ENCODE measurements at places on chromosomes 3 and 15.

- DNase-seq, result no peak
Observed at GRCh38 chr3:120368172-120368571, 19.0 kb upstream of the LRRC58 start.

GRCh38 chr3:125219261-125219701 is 6.7 kb upstream of the SLC12A8 start:
- no peak for DNase-seq

DNA sequence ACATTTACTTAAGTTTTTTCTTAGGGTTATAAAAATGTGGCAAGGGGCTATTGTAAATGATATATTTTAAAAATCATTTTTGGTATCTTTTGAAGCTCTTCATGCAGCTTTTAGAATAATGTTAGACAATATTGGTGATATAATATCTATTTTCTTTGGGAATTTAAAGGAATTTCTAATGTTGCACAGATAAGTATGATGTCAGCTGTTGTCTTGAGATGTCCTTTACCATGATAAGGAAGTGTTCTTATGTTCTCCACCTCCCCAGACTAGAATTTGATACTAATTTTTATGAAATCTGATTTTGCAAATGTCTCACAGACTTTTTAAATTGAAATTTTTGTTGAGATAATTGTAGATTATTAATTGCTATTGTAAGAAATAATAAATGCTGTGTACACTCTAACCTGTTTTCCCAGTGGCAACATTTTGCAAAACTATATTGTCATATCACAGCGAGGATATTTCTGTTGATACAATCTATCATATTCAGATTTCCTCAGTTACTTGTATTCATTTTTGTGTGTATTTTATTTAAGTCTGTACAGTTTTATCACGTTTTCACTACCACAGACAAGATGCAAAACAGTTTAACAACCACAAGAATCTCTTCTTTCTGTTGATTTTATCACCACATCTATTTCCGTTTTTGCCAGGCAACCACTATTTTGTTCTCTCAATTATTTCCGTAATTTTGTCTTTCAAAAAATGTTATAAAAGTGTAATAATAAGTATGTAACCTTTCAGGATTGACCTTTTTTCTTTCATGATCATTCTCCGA is 55.4 kb downstream of the SPRED1 start:
- DNase-seq, result no peak

DNA sequence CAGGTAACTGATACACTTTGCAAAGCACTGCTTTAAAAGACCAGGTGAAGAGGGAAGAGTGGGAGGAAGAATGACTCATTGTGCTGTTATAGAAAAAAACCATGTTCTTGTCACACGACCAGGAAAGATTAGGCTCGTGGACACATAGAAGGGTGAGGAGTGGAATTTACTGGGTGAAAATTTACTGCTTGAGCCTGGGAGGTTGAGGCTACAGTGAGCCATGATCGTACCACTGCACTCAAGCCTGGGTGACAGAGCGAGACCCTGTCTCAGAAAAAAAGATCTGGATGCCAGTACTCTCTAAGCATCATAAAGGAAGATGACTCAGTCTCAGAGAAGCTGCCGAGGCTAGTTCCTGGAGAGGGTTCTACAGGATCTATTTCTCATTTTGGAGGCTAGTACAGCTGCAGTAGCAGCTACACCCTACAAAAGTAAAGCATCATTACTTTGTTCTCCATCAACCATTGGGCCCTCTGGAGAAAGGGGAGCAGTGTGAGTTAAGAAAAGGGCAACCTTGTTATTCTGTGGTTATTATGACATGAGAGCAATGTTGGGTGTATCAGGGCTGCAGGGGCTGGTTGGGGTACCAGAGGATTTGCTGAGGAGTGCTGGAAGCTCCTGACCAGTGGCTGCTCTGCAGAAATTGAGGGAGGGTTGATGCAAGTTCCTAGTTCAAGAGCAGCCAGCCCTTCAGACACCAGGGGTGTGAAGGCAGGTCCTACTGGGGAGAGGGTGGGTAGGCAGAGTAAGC is 75.4 kb downstream of the CMTM8 start:
- DNase-seq, result no peak

- no peak for DNase-seq
Observed at GRCh38 chr3:117054556-117054955, 345.0 kb downstream of the TUSC7 start.

- no peak for DNase-seq
Observed at GRCh38 chr3:36494461-36495109, 114.3 kb downstream of the STAC start.

GRCh38 chr3:170585937-170586310 is at the start of gene SLC7A14:
SLC7A14 (minus strand) TSS chr3:170586075; CDS start chr3:170526936, 59,139 bp downstream.
- no peak for DNase-seq

- no peak for DNase-seq
Observed at GRCh38 chr3:152400887-152401286, 132.2 kb downstream of the MBNL1 start.

DNA sequence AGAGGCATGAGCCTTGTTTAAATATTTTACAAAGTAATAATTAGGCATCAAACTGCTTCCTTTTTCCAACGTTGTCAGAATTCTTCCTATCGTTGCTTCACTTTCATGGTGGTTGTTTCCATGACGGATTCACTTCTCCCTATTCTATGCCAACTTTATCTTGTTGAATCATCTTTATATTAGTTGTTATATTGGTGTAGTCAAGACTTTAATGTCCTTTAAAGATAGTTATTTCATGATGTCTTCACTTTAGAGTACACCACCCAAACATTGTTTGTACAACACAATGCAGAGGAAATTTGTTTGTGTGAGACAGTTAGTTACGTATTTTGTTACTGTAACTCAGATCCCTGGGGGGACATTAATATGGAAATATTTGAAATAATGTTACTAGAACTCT is 61.9 kb downstream of the CRYBG3 start:
- DNase-seq, result no peak

DNA sequence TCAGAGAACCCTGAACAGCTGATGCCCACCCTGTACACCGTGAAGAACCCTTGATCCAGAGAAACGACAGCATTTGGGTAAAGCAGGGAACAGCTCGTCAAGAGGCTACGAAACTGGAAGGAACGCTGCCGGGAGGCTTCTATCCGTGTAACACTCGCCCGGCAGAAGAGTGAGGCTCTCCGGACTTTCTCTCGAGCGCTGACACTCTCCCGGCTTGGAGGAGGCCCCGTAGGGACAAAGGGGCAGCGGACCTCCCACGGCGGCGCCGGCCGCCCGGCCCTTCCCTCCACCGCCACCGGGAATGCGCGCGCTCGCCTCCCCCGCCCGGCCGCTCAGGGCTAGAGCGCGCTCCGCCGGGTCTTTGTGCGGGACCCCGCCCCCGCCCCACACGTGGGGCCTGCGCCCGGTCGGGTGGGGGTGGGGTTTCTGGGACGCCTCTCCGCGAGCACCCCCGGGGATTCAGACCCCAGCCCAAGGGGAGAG is 1.7 kb downstream of the HYAL2 start:
- no peak for DNase-seq

DNA sequence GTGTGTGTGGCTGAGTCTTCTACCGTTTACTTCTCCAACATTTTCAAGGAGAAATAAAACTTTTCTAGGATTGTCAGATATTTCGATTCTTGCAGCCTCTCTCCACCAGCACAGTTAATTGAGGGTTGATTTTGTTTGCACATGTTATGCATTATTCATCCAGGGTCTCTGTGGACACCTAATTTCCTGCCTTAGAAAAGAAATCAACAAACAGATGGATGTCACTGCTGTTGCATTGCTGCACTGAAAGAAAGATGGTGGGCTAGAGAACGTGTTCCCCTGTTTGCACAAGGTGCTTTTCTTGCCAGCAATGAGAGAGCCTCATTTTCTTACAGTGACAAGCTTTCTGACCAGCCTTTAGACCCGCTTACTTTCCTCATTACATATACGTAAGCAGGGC is 150.0 kb downstream of the CLSTN2 start:
- DNase-seq, result no peak

DNA sequence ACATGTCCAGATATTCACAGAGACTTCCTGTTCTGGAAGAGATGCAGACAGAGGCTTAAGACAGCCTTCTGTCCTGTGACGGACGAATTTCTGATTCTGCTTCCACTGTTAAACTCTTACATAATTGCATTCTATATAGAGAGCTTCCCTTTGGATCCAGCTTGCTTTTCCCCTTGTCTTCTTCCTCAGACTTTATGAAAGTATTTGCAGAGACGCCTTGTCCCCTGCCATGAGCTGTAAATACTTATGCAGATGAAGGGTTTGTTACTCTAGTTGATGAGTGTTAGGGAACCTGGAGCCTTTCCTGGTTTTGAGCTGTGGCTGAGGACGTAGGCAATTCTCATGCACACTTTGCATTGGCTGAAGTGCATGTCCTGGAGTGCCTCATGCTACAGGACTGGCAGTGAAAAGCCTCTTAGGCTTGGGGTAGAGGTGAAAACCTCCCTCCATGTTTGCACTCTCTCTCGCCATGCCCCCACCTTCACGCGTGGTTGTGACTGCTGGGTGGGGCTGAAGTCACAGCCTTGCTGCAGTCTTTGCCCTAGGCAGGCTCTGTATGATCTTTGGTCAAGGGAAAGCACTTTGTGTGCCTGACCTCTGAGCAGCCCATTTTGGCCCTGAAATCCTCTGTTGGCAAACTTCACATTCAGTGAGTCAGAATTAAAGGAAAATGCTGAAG is 286.6 kb downstream of the PTPRG start:
- no peak for DNase-seq

GRCh38 chr15:78662028-78662427 is 21.0 kb upstream of the CHRNB4 start:
- no peak for DNase-seq

GRCh38 chr3:167989066-167989465 is 106.7 kb downstream of the GOLIM4 start:
- no peak for DNase-seq

DNA sequence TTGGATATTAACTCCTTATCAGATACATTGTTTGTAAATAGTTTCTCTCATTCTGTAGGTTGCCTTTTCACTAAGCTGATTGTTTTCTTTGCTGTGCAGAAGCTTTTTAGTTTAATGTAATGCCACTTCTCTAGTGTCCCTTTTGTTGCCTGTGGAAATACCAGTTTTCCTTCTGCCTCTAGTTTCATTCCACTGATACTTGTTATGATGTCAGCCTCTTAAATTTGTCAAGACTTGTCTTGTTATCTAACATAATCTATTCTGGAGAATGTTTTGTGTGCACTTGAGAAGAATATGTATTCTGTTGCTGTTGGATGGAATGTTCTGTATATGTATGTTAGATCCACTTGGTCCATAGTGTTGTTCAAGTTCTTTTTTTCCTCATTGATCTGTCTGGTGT is 18.0 kb upstream of the CEP152 start:
- DNase-seq, result no peak

DNA sequence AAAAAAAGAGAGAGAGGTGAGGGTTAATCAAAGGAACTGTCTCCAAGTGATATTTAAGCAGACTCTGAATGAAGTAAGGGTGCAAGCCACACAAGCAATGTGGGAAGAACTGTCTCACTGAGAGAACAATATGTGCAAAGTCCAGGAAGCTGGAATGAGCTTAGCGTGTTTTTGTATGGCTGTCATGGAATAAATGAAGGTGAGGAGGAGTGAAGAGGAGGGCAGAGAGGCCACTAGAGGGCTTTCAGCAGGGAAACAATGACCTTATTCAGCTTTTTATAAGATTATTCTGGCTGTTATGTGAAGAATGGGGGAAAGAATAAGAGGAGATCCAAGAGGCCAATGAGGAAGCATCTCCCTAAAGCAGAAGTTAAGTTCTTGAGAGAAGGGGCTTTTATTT is 86.9 kb upstream of the COL8A1 start:
- DNase-seq, result no peak

GRCh38 chr3:149375501-149376196 is 1.8 kb downstream of the TM4SF1 start:
- DNase-seq, result no peak

- no peak for DNase-seq
Observed at GRCh38 chr3:43032646-43033628, 53.8 kb downstream of the GASK1A start.

GRCh38 chr3:87332789-87333188 is 56.4 kb upstream of the POU1F1 start:
- no peak for DNase-seq

DNA sequence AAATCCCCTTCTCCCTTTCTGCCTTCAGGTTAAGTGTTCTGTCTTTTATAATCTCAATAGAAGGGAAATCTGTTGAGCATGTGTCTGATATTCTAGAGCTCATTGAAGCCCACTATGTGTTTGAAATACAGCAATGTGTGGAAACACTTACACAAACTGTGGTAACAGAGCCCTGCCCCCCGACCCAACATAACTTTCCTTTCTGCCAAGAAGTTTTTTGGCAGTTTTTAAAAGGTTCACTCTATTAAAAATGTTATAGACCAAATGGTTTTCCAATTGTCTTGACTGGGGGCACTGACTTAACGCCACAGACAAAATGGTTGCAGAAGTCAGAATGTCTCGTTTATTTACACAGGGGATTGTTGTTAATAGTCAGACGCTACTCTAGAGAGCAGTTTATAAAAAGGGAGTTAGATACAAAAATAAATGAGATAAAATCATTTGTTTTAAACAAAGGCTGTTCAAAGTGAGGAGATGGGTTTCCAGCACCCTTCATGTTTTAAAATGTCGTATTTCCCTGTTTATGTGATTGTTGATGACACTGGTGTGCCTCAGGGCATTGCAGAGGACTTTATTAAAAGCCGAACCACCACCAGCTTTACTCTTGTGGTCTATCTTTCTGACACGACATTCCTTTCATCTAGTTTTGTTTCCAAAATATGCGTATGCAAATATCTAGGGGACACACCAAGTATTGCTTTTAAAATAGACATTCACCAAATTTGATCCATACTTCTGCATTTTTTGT is 26.7 kb upstream of the GREM1 start:
- DNase-seq, result no peak
